ENCODE measurements at places on chromosomes 4 and X. TPM values are rescaled to one million over a fixed set of nuclear protein-coding genes. Genes with fewer than 3 reads are reported as not detected.

Gene DNAAF6
- not detected for total RNA-seq

- DNase-seq: peak; percentile 42
Observed at GRCh38 chr4:128635141-128635954, 174.2 kb upstream of the JADE1 start.

DNA sequence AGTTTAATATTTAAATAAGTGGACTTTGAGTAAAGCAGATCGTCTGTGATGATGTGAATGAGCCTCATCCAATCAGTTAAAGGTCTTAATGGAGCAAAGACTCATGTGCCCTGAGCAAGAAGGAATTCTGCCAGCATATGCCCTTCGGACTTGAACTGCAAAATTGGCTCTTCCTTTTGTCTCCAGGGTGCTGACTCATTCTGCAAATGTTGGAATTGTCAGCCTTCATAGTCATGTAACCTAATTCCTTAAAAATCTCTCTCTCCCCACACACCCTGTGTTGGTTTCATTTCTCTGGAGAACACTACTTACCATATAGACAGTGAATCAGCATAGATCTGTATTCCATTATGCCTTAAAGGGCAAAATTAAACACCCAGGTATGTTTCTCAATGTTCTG is 609.8 kb upstream of the GALNTL6 start:
- no peak for DNase-seq

Gene ANXA10
- not detected for total RNA-seq

DNA sequence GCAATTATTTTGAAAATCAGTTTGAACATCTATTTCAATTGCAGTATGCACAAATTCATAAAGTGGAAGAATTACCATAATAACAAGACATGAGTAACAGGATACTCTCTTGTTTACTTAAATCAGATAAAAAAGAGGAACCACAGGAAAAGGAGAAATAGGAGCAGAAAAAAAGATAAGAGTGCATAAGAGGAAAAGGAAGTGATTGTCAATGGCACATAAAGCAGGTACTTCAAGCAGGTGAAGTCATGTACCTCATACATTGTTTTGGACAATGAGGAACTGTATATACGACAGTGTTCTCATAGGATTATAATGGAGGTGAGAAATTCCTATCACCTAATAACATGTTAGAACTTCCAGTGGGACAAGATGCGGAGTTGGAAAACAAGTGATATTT is 334.5 kb upstream of the PCDH7 start:
- no peak for DNase-seq

Gene TMPRSS11E
- total RNA-seq: not detected

Gene SSX1
- 137 TPM for total RNA-seq

DNA sequence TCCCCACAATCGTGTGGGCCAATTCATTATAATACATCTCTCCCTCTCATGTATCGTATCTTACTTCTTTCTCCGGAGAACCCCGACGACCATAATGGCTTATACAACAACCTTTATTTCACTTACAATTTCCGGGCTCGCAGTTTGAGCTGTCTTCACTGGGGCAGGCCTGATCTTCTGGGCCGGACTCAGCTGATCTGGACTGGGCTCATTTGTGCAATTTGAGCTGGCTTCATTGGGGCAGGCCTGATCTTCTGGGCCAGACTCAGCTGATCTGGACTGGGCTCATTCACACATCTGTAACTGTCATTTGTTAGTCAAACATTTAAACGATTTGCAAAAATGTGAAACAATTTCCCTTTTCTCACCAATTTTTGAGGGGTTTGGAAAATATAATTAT is 171.5 kb upstream of the FRG1 start:
- DNase-seq: no peak

Gene HTRA3
- not detected for total RNA-seq

Data from K562 (cell line).